ENCODE measurements at places on chromosomes 6 and 20. TPM values are rescaled to one million over a fixed set of nuclear protein-coding genes. Genes with fewer than 3 reads are reported as not detected.

The MTCH1 gene
- total RNA-seq, result 88.0 TPM

The COL9A1 gene
- total RNA-seq, result not detected

The ME1 gene
- total RNA-seq, result 32.4 TPM

The PRICKLE4 gene
- total RNA-seq, result 2.2 TPM

The EYA2 gene
- 27.7 TPM for total RNA-seq

The SIRPA gene
- 15.1 TPM for total RNA-seq

The MACROD2 gene
- total RNA-seq, result 2.2 TPM

Measured in esophagus mucosa (tissue), 1 donor.